ENCODE measurements at places on chromosomes 16 and 17.

- DNase-seq: no peak
These were observed 4.2 kb upstream of the C17orf107 start for GRCh38 chr17:4895121-4895520.

DNA sequence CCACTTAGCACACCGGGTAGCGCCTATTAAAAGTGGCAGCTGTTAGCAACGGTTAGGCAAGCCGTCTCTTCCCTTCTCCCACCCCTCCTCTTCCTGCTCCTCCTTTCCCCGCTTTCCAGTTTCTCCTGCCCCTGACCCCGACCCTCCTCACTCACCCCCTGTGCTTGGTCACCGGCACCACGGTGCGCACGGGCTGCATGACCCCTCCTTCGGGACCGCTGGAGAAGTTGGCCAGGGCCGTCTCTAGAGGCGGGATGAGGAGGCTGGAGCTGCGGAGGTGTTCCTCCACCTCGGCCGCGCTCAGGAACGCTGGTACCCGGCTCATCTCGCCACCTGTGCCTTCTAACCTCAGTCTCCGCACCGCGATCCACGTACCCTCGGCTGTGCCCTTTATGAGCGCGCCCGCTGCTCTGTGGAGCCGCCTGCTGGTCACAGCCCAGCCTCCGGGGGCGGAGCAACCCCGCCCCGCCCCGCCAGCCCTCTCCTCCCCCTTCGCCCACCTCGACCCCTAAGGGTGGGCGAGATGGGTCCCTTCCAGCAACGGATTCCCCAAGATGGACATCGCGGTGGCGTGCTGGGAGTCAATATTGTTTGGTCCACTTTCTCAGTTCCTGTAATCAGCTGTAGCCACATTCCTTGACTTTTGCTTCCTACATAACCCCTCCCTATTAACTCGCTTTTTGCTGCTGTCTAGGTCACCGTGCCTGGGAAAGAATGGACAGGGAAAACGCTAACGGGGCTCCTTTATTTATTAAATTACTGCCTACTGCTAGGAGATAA, at the start of gene CRYM:
Gene CRYM, minus strand, starts transcription at position 364 of the 780 bp plus-strand sequence. Its CDS starts 39 bp downstream, at position 325.
- DNase-seq: no peak

GRCh38 chr16:13427943-13428342, 492.0 kb upstream of the ERCC4 start:
- no peak for DNase-seq

- peak; percentile 94 for DNase-seq
These were observed 14.4 kb upstream of the FAAP100 start for GRCh38 chr17:81566461-81567126.

GRCh38 chr16:12455287-12455798, 348.3 kb downstream of the CPPED1 start:
- peak; percentile 61 for DNase-seq

DNA sequence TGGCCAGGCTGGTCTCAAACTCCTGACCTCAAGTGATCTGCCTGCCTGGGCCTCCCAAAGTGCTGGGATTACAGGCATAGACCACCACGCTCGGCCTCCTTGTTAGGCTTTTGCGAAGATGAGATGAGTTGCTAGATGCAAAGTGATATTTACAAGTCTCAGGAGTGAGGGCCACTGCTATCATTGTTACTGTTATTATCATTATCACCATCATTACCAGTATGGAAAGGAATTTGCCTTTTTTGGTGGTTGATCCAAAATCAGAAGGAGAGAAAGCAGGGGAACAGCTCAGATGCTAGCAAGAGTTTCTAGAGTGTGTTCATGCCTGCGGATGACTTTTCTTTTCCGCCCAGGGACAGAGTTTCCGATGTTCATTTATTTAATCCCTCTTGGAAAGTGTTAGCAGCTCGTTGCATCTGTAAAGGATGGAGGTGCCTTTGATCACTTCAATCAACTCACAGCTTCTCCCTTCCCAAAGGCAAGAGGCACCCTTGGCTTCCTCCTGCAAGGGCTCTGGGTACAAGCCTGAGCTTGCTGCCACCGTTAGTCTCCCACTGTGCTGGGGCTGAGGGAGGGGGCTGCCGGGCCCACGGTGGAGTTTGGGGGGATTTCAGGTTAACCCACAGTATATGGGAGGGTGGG, 21.6 kb downstream of the ITPRIPL2 start:
- DNase-seq: no peak

GRCh38 chr17:29777663-29778062, 152.4 kb downstream of the SSH2 start:
- no peak for DNase-seq

GRCh38 chr16:84220851-84221250, 19.0 kb downstream of the KCNG4 start:
- DNase-seq: no peak

Data from COR-L47 (cell line).